ENCODE measurements at places on chromosomes 1 and 21.
A peak's percentile ranks its signal among the peaks of the same experiment; 100 is the strongest.

- no peak for DNase-seq
Measured at GRCh38 chr1:44256762-44257554, 43.7 kb downstream of the DMAP1 start.

DNA sequence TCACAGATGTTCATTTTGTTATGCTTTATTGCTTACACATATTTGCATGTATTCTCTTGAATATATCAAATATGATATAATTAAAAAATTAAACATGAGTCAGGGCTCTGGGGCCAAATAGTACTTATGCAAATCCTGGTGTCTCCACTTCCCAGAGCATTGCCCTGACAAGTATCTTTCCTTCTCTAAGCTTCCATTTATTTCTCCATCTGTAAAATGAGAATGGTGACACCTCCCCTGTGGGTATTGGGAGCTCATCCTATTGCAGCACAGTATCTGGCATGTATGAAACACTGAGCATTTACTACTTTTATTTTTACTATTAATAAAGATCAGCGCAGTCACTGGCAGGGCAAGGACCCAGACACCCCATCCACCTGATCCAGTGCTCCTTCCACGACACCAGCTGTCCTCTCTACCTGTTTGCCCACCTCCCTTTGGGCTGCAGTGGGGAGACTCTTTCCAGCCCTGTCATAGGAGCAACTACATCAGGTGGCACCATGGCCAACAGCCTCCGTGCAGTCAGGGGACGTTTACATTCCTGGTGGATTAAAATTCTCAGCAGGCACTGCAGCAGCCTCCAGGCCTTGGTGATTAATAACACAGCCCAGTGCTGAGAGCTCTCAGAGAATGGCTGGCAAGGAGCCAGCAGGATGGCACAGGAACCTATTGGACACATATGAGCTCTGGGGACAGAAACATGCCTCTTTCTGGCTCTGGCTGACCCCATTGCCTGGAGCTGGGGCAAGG lies 113.0 kb downstream of the DMRTB1 start:
- DNase-seq, result no peak

DNA sequence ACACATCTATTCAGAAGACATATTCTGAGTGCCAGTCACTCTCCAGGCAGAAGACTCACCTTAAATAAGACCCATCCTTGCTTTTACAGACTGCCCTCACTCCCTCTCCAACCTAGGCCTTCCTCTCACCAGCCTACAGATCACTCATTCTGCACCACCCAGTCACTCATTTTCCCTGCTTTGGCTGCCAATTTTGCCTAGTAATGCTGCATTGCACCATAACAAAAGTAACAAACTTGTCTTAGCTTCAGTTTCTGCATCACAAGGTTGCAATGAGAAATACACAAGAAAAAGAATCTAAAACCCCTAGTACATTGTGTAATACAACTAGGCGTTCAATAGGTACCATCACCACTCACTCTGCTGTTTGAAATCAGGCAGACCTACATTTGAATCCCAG lies 292.4 kb downstream of the PLPP3 start:
- DNase-seq, result no peak

DNA sequence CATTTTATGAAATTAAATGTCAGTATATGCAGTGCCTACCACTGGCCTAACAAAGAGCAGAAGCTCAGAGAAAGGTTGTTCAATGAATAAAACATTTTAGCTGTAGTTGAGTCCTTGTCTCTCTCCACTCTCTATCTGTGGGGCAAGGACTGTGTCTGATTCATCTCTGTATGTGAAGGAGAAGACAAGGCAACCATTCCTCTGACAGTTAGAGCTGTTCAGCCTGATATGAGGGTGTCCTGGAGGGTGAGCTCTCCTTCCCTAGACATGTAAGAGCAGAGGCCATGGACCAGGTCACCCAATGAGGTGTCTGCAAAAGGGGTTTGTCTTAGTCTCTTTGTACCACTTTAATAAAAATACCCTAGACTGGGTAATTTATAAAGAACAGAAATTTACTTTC lies 4.5 kb upstream of the PDZK1IP1 start:
- no peak for DNase-seq

DNA sequence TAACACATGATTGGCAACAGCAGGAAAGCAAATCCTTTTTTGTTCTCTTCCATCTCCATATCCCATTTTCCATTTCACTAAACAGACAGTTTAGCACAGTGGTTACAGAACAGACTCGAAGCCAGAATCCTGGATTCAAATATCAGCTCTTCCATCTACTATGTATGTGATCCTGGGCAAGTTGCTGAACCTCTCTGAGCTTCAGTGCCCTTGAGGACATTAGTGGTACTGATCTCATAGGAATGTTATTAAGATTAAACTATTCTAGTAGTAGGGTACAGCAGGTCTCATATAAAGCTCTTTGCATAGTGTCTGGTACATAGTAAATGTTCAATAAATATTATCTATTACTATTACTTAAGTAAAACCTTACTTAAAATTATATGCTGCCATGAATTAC lies 13.8 kb upstream of the HHIPL2 start:
- DNase-seq, result no peak

DNA sequence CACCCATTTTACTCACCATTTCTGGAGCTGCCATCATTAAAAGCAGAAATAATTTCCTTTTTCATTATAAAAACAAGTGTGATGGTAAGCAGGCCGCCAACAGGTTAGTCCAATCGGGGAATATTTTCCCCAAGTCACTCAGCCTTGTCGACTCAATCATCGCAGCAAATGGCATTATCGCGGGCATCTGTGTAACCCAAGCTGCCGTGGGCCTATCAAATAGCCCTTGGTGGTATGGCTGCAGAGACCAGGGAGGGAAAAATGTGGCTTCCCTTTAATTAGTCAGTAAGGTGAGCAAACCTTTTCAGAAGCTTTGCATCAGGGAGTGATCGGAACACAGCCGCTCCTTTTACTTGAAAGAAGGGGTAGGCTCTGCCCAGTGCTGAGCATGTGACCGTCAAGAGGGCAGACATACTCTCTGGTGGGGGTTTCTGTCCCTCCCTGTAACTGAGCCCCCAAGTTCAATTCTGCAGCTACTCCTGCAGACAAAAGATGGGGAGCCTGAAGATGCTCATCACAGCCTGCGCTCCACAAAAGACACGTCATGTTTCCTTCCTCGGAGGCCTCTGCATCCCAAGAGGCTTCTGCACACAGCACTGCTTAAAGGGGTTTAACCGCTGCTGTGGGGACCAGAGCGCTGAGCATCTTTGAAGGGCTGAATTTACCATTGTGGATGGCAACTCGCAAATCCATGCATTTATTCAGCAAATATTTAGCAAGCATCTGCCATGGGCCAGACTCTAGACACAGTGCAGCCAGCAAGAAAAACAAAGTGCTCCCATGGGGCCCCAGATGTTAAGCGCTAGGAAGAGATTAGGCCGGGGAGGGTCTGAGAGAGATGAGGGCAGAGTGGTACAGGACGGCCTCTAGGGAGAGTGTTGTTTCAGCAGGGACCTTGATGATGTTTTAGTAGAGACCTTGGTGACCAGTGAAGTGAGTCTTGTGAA lies 1.2 kb upstream of the TMPRSS3 start:
- DNase-seq, result no peak

DNA sequence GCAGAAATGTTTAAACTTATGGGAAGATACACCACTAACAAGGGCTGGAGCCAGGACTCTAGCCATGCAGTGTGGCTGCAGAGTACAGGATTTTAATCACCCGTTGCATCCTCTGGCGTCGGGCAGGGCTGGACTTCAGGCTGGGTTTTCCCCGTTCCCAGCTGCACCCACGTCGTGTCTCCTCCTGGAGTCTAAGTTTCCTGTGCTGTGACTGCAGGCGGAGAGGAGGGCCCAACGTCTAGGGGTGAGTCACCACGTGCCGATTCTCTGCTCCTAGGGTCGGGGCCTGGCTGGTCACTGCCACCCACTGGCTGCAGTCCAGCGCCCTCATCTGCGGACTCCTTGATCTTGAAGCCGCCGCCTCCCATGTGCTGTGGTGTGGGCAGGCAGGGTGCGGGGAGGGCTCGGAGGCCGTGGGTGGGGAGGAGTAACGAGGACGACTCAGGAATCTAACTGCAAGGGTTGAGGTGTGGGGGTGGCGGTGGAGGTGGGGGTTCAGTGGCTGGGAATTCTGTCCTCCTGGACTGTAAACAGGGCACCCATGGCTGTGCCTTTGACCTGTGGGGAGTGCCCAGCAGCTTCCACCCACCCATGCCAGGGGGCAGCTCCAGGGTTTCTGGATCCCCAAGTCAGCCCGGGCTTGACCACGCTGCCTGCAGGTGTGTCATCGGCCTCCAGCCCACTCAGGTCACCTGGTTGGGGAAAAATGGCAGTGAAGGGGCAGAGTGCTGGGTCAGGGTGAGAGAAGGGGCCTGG lies 77.8 kb downstream of the ALPL start:
- DNase-seq, result no peak

DNA sequence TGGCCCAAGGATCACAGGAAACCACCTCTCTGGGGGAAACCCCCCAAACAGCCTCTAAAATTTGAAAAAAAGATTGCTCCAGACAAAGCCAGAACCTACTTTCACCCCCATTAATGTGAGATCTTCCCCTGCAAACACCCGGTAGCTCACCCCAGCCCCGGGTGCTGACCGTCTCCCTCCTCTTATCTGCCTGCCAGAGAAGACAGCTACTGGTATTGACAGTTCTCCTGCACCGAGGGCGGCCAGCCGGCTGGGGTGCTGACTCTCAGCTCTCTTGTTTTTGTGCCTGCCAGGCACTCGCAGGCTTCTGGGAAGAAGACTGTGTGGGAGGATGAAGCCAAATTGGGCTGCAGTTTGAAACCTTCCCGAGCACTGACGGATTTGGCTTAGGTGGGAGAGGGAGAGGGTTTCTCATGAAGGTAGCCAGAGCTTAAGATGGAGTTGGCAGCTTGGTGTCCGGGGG lies 48.2 kb downstream of the RASSF5 start:
- DNase-seq, result no peak

DNA sequence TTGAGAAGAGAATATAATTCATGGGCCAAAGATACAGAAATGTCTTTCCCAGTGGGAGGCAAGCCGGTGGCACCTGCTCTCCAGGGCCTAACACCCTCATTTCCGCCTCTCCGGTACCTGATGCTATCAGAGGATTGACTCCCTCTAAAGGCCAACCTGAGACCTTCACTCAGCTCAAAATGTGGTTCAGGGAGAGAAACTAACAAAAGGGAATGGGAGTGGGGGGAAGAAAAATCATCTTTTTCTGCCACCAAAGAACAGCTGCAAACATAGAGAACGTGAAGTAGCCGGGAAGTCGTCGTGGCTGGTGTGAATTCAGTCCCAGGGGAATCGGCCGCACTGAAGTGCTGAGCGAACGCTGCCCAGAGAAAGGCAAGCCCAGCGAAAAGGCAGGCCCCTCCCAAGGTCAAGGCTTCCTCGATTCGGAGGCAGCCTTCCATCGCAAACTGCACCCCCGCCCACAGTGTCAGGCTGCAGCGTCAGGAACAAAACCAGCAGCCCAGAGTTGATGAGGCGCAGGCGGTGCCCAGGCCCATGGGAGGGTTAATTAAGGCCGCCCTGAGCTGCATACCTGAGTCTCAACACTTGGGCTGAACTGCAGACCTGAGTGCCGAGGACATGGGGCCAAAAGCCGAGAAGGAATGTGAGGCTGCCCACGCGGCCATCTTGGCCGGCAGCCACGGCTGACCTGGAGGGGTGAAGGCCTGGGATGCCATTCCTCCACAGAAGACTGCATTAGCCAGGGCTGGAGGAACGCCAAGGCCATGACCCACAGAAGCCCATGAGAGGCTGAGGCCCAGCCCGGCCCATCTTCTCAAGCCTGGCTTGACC lies 160.2 kb downstream of the PSMG1 start:
- DNase-seq, result peak; percentile 62

- DNase-seq, result no peak
Measured at GRCh38 chr1:154848983-154849382, 21.1 kb downstream of the KCNN3 start.

DNA sequence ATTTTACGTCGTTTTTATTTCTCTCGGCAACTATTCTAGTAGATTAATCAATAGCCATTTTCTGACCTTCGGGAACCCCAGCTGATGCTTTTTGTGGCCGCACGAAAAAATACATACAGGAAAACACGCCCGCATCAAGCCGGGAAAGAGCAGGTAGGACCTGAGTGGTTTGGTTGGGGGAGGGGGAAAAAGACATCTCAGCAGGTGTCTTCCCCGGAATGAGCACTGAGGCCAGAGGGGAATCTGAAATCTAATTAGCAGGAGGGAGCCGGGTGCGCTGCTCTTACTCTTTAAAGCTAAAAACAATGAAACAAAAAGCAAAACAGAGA lies 618 bp upstream of the FOXD3 start:
- no peak for DNase-seq

- DNase-seq, result peak; percentile 37
Measured at GRCh38 chr1:225655509-225656258, 2.8 kb upstream of the ENAH start.

- no peak for DNase-seq
Measured at GRCh38 chr1:26945728-26946127, 14.5 kb downstream of the KDF1 start.

DNA sequence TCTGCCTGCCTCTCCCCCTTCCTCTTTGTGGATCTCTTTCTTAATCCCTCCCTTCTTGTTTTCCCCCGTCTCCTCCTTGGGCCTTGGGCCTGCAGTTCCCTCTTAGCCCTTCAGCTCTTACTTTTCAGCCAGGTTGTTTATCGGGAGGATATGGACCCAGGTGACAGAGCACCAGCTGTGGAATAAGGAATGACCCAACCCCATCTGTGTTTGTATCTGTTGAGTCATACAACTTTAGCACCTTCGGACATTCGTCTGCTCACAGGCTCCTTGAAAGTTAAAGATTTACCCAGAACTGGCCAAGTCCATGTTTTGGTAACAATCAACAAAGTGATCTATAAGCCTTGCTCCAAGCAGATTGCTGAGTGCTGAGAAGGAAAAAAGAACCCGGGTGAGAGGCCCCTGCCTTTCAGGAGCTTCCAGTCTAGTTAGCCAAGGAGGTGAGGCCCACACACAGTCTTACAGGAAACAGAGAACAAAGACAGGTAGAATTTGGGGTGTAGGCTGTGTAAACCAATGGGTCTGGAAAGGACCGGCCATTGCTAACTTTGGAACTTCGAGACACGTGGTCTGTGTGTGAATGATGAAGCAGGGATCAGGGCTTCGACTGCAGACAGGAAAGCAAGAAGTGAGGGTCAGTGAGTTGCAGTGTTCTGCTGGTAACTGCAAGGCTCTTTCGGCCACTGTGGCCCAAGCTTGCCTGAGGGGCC lies 66.7 kb upstream of the F3 start:
- DNase-seq, result no peak

GRCh38 chr1:78663923-78664322 lies 14.3 kb downstream of the IFI44 start:
- no peak for DNase-seq

GRCh38 chr1:23200883-23201282 lies 16.4 kb downstream of the HTR1D start:
- DNase-seq, result no peak

GRCh38 chr1:220164116-220164515 lies 70.2 kb downstream of the IARS2 start:
- DNase-seq, result no peak
